Activated T-cell treated with anti-CD3 and anti-CD28 coated beads, Interleukin-2, amount 50 U/mL, for 24 hours (primary cell): ENCODE measurements at places on chromosomes 6 and 20.
A peak's percentile ranks its signal among the peaks of the same experiment; 100 is the strongest.

GRCh38 chr6:142716097-142716496 lies 228.9 kb downstream of the HIVEP2 start:
- DNase-seq: no peak

DNA sequence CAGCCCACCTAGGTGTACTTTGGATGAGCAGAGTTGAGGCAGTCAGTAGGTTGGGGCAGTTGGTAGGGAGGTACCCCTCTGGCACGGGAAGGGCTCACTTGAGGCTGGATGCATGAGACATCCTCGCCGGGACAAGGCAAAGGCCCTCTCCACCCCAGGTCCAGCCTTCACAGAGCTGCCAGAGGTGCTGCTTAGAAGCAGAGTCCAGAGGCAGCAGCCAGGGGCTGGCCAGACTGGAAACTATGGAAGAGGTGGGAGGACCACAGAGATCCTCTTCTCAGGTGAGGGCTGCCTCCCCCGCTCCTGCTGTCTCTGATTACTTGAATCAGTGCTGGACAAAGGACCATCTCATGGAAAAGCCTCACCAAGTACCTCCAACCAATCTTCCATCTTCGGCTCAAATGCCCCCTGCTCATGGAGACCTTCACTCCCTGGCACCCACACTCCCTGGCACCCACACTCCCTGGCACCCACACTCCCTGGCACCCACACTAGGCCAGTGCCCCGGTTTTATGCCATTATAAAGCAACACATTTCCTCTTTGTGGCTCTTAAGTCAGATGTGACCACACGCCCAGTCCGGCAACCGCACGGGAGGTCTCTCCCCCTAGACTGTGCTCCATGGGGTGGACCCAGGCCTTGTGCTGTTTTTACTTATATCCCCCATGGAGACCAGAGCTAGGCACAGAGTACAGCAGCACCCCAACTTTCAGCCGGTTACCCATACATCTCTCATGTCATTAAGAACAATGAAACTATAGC lies 100.1 kb downstream of the YTHDF1 start:
- DNase-seq: no peak

DNA sequence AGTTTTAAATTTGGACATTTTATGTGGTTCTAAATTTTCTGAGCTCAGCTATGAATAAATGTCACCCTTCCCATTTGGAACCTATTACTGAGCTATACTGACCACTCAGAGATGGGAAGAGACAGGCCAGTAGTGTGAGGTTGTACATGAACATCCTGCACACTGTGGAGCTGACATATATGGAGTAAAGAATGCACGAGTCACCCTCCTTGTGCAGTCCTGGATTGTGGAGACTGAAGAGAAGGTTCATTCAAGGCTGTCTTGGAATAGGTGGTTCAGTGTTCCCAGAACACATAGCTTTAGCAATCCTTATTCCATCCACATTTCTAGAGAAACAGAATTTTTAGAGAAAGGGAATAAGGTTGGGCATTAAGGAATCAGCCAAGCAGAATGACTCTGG lies 50.3 kb upstream of the OGFRL1 start:
- DNase-seq: no peak

- DNase-seq: no peak
These were observed 86.3 kb downstream of the GMPR start for GRCh38 chr6:16324606-16325225.

GRCh38 chr20:33287884-33288283 lies 4.9 kb downstream of the BPIFB1 start:
- no peak for DNase-seq

- DNase-seq: no peak
These were observed 275.7 kb downstream of the SOX4 start for GRCh38 chr6:21869085-21869771.

GRCh38 chr6:170030821-170031471 lies 259.9 kb downstream of the DLL1 start:
- DNase-seq: no peak

- no peak for DNase-seq
These were observed 81.9 kb upstream of the CCDC28A start for GRCh38 chr6:138691595-138692057.

DNA sequence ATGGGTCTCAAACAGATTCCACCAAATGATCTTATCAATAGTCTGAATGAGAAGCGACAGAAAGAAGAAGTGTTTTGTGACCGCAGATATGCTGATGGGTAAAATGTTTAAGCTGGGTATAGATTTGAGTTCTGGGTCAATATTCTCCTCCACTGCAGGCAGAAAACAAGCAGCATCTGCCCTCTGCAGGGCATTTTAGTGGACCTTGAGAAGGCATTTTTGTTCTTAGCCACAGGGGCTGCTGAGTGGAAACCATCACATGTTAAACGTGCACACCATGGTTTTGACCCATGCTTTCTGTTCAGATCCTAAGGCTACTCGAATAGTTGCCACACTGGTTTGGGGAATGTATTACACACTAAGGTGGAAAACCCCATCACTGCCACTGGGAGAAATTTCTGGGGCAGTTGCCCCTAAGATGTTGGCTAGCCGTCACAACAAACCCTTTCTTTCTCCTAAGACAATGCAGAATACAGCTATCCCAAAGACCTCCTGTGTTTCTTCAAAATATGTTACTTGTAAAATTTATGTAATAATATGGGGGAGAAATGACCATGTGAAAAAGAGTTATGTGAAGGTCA lies 5.5 kb downstream of the POU3F2 start:
- DNase-seq: no peak

DNA sequence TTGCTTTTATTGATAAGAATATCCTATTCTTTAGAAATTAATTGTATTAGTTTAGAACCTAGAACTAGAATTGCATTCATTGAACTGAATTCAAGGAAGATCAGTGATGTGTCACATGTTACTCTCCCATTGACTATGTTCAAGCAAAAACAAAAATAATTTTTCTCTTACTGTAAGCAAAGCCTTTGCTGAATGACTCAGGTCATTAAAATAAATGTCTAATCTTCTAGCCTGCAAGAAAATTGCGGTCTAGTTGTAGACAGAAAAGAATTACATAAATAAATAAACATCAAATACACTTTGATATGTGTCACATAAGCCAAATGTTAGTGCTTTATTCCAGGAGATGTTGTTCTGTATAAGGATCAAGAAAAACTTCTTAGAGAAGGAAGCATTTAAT lies 387.9 kb downstream of the ADGRB3 start:
- no peak for DNase-seq

GRCh38 chr6:91669871-91670268 lies 1083.0 kb upstream of the MAP3K7 start:
- no peak for DNase-seq

DNA sequence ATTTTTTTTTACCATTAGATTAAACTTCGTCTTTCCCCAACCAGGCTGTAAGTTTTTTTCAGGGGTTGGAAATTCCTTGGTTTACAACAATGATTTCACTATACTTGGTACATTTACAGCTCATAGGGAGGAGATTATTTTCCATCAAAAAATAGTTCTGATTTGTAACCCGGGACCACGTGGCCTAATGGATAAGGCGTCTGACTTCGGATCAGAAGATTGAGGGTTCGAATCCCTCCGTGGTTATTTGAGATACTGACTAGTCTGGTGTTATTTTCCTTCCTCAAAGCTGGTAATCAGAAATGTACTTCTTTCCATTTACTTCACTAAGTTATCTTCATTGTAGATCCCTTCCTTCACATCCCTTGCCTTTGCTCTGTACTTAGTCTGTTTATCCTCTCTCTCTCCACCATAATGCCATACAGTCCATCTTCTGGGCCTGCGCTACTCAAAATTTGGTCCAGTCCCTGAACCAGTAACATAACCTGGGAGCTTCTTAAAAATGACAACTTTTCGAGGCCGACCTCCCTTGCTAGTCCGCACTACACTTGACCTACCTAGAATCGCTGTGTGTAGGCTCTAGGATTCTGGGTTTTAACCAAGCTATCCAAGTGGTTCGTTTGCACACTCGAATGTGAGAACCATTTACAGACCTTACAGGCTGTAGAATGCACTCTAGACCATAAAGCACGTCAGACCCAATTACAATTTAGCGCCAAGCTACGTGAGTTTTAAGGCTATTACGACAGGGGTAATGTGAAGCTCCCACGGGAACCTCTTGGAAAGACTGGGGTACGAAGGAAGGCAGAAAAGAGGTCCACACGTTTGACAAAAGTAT lies 42.1 kb upstream of the BTN3A2 start:
- DNase-seq: peak; percentile 48

GRCh38 chr20:60113024-60113724 lies 155.0 kb downstream of the CDH26 start:
- DNase-seq: no peak

- no peak for DNase-seq
These were observed 37.1 kb upstream of the YWHAB start for GRCh38 chr20:44848254-44849015.

- DNase-seq: no peak
These were observed 251.4 kb upstream of the MANEA start for GRCh38 chr6:95325916-95326315.

DNA sequence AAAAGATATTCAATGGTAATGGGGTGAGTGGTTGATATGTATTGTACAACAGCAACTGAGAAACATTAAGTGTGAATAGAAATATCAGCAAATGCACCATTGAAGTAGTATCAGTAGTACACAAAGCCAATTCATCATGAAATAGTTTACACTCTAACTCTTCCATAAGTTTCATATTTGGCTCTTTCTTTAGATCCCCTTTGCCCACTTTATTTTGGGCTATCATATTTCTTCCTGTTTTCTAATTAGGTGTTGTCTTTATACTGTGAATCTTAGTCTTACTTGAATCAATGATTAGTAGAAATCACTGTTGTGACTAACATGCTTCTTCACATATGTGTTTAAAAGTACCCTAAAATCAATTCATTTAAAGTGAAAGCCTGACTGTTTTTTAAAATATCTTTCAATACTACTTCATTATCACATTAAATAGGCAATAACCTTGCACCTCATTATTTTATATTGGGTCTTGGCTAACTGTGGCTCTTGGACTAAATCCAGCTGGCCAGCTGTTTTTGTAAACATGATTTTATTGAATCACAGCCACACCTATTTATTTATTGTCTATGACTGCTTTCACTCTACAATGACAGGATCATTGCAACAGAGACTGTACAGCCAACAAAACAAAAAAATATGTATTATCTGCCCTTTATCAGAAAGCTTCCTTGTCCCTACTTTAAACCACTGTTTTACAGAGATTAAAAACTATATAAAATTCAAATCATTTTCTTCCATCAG lies 38.9 kb downstream of the EYS start:
- DNase-seq: no peak

- DNase-seq: no peak
These were observed 9.1 kb downstream of the C6orf52 start for GRCh38 chr6:10685092-10685915.

DNA sequence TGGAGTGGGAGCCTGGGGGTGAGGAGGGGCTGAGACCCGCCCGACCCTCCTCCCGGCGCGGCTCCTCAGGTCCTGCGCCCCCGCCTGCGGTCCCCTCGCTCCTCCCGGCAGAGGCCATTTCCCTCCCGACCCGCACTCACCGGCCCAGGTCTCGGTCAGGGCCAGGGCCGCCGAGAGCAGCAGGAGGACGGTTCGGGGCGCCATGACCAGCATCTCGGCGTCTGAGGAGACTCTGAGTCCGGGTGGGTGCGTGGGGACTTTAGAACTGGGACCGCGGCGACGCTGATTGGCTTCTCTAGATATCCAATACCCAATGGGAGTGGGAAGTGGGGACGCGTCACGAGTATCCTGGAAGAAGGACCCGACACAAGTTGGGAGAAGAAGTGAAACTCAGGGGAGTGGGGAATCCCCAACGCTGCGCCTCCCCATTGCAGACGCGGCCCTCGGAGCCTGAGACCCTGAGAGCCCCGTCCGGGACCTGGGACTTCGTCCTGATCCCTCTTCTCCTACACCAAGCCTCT lies at the start of gene HLA-B:
TSS of gene HLA-B (minus strand) at position 234 of the 521 bp plus-strand sequence. CDS start at position 213, 21 bp downstream.
- DNase-seq: peak; percentile 73

- DNase-seq: no peak
These were observed 149.7 kb downstream of the MTHFD1L start for GRCh38 chr6:151015101-151015700.

DNA sequence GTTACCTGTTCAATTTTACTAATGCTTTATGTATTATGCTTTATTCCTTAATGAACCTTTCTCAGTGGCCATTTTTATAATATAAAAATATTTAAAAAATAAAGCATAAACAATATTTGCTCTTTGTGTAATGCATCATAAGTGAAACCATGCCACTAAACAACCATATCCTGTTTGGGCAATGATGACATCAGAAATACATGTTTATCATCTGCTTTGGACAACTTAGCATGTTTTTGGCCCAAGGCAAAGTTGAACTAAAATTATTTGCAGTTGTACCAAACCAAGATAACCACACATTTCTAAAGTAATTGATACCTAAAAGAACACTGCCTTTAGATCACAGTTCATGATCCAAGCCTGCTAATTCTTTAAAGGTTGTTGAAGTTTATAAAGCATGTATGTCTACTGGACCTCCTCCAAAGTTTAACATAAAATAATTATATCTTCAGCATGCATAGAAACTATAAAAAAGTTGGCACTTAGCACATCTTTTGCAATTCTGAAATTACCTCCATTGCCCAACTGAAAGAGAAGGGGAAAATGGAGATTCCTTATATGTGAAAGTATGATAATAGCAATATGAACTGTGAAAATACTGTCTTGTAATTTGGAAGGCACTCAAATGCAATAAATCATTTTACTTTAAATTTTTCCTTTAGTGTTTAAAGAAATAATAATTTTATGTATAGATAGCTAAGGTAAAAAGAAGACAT lies 325.6 kb upstream of the RUNX2 start:
- DNase-seq: no peak

DNA sequence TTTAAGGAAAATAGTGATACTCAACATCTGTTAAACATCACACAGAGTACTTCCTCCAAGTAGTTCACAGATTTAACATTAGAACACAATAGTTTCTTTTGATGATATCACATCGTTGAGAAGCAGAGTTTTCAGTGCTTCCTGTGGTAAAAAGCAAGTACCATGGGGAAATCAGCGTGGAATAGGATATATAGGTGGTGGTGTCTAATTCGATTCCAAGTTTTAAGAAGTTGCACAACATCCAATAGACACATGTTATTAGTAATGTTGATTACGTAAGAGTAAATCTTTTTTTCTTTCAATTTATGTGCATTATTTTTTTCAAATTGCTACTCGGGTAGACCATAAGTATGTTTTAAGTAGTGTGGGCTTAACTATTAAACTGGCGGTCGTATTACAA lies 360.7 kb downstream of the NKAIN2 start:
- DNase-seq: no peak

DNA sequence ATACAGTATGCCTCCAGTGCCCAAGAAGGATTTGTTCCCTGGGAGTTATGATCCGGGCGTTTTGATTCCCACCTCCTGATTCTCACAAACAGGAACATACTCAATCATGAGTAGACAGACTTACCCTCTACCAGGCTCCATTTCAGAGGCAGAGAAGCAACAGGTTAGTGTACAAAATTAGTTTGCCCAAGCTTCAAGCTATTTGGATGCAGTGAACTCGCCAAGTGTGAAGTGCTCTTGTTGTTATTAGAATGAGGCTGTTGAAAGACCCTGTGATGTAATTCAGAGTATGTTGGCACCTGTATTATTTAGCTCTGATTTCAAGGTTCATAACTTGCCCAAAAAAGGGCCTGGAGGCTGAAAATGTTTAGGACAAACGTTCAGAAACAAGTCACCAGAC lies 247.0 kb downstream of the PHACTR1 start:
- no peak for DNase-seq
